ENCODE measurements at places on chromosomes 7 and 10.

DNA sequence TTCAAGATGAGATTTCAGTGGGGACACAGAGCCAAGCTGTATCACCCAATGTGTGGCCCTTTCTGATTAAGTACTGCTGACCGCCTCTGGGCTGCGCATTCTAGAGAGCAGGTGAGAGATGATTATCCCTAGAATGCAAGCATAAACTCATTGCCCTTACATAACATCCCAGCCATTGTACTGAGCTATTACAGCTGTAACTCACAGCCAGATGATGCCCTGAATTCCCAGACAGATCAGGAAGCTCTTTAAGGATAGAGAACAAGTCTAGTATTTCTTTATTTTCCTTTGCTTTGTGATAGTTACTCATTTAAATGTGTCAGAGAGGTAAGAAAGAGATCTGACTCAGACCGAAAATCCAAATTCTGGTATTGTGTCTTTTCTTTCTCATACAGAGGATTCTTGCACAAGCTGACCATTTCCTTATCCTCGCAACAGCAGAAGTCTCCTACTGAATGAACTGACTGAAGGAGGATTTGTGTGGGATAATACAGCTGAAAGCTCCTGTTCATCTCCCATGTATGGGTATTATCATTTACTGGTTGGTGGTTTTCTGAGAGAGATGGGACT, 58.4 kb downstream of the ZNF22 start:
- DNase-seq, result no peak

DNA sequence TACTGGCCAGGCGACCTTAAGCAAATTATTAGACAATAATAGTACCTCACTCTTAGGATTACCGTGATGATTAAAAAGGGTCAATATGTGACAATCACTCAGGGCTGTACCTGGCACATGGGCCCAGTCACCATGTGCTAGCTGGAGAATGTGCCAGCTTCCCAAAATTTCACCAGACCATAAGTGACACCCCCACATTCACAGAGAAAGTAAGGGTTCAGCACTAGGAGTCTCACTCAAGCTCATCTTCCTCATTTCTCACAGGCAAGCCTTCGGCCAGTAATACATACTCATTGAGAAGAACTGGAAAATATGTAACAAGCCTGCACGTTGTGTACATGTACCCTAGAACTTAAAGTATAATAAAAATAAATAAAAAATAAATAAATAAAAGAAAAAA, 22.4 kb upstream of the C10orf71 start:
- no peak for DNase-seq

DNA sequence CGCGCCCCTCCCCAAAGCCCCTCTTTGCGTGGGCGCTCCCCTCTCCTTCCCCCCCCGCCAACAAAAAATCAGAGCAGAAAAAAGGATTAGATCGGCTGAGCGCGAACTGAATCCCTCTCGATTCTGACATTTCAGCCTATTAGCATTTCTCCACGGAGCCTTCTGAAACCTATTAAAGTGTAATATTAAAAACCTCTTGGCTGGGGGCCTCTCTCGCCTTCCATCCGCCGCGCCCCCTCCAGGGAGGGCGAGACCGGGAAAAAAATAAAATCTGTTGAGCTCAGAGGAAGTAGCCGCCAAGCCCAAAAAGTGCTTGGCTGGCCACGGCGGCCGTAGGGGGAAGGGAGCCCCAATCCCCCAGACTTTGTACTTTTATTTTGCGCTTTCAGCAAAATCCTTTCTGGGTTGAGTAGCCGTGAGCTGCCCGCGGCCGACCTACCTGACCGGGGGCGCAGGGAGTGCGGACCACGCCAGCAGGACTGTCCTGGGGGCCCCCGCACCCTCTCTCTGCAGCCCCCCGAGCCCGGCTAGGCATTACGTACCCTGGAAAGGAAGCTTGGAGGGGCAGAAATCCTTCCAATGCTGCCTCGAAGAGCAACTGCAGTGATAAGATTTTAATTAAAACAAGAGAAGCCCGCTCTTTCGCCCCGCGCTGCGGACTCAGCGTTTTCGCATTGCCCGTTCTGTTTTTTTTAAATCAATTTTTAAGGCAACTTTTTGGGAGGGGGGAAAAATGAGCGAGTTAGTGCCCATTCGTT, 1.3 kb upstream of the TNRC18 start:
- no peak for DNase-seq

DNA sequence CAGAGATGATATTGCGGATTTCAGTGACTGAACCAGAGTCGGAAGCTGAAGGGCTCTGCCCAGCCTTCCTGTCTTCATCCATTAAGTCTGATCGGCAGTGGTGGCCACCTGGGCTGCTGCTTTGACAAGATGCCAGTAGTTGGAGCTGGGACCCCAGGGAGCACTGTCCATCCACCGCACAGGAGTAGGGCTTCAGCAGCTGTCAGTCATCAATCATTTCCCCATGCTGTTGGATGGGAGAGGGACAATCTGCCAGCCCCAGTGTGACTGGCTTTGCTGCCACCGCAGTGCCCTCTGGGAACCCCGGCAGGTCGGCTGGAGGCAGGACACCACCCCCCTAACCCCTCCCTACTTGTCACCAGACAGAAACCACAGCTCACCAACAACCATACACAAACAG, 23.0 kb upstream of the GPR146 start:
- DNase-seq, result no peak

DNA sequence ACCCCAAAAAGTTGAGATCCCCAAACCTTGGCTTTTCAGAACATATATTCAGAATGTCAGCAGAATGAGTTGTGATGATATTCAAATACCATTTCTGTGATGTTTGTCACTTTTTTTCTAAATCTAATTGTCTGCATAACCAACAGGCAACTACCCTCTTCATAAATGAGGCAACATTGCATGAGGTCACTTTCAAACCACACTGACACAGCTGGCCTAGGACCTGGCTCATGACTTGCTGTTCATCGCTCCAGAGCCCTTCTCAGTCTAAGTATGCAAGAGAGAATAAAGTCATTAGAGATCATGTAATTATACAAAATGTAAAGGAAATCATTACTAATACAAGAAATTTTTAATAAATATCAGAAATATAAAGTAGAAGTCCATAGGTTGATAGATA, 681.9 kb downstream of the GRM8 start:
- no peak for DNase-seq

DNA sequence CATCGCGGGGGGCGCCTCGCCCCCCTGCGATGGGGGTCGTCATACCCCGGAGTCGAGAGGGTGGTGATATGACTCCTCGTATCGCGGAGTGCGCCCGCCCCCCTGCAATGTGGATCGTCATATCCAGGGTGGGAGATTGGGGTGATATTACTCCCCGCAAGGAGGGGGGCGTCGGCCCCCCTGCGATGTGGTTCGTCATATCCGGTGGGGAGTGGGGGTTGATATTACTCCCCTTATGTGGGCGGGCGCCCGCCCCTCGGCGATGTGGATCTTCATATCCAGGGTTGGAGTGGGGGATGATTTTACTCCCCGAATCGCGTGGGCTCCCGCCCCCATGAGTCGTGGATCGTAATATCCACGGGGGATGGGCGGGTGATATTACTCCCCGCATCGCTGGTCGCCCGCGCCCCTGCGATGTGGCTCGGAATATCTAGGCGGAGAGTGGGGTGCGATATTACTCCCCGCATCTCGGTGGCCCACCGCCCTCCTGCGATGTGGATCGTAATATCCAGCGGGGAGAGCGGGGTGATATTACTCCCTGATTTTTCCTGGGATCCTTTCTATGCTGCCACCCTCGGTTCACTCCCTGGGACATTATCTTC, 36.9 kb downstream of the MEIG1 start:
- no peak for DNase-seq

DNA sequence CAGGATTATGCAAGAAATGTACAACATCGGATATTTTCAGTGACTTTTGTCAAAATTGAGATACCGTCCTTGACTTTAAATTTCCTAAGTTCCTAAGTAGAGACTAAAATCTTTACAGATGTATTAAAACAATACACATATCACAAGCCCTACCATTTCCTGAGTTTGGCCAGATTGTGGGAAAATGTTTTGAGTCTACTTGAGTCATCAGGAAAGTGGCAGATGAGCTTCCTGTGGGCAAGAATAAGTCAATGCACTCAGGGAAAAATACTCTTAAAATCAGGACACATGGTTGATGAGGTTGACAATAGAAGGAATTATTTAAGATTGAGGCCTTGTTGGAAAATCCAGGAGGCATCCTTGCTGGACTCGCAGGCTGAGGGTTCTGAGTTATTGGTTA, 162.5 kb downstream of the SNX10 start:
- DNase-seq, result no peak

- no peak for DNase-seq
These were observed 16.3 kb downstream of the FGF8 start for GRCh38 chr10:101759309-101760247.

DNA sequence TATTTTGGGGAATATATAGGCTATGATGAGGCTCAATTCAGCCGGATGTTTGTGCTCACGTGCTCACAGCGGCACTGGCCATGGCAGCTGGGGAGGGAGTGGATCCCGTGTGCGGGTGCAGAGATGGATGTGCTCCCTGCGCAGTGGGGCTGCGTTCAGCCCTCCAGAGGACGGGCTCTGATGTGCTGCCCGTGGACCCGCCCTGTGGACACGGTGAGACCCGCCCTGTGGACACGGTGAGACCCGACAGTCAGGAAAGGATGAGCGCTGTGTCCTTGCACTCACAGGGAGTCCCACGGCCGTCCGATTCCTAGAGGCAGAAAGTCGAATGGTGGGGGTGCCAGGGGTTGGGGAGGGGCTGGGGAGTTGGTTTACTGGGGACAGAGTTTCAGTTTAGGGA, 89.0 kb downstream of the DNAJB6 start:
- no peak for DNase-seq

- no peak for DNase-seq
These were observed at the start of gene PDLIM1 for GRCh38 chr10:95290461-95291364. PDLIM1 (minus strand) TSS chr10:95291003; CDS start chr10:95290915, 88 bp downstream.

GRCh38 chr7:36787933-36788378, 63.7 kb upstream of the AOAH start:
- no peak for DNase-seq

DNA sequence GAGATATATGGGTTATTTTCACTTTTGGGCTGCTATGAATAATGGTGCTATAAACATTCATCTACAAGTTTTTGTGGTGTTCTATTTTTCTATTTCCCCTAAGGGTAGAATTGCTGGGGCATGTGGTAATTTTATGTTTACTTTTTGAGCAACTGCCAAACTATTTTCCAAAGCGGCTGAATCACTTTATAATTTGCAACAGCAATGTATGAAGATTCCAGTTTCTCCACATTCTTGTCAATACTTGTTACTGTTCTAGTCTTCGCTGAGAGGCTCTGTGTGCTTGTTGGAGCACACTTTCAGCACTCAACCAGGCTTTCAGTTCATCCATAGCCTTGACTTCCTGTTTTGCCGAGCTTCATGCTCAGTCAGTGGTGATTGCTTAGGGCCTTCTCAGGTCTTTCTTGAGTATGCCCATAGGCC, 39.0 kb downstream of the ADK start:
- DNase-seq, result no peak

GRCh38 chr10:74033702-74034101, 35.8 kb downstream of the VCL start:
- DNase-seq, result no peak

DNA sequence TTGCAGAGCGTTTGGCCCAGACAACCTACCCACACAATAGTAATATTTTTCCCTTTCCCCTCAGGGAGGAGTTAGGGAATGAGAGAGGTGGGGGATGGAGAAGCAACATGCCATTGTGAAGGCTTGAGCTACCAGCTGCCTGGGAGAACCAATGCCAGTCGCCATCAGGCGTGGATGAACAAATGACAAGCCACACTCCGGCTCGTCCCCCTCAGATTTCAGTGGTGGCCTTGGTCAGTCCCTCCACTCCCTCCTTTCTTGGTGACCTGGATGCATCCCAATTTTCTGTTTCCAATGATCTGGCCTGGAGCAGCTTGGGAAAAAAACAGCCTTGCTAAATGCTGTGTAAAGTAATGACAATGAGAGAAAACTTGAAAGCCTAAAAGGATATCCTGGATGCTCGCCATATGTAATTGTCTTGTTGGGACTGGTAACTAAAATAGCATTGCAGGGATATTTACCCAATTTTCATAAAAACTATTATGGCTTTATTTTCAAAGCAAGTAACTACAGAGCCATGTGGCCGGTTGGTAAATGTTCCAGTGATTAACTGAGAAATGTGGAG, 110.7 kb downstream of the ICA1 start:
- DNase-seq, result no peak

DNA sequence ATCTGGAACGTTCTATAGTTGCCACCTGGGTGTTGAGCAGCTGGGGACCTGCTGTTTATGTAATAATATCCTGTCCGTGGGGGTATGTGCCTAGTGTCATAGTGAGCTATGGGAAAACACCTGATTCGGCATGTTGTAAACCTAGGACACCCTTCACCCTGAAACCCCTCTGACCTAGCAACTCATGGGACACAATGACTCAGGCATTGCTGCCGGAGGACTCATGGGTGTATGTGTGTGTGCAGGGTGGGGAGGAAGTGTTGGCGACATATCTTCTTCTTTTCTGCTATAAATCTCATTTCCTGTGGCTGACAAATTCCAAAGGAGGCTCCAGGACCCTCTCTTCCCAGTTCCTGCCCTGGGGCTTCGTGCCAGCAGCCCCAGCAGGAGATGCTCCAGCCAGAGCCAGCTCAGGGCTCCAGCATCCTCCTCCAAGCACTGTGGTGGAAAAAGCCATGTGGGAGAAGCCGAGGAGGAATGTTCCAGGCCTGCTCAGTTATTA, 77.0 kb upstream of the PODXL start:
- DNase-seq, result no peak

- DNase-seq, result no peak
These were observed 1.2 kb upstream of the SDHAF3 start for GRCh38 chr7:97116308-97116707.

DNA sequence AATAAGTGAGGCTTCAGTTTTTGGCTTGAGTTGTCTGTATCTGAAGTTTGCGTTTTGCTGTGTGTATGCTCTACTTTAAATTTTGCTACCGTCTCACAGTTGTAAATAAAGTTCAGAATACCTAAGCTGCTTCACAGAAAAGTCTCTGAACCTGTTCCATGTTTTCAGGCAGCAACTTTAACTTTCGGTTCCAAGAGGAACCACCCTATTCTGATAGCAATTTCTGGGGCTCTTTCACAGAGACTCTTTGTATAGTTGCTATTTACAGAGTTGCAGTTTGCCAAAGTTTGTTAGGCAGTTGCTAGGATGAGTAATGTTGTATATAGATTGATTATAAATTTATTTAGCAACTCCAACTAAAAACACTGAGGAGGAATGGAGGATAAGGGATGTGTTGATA, 5.7 kb downstream of the FAM221A start:
- DNase-seq, result no peak
